T-helper 1 cell (primary cell): ENCODE measurements at places on chromosomes 1 and 21.
A peak's percentile ranks its signal among the peaks of the same experiment; 100 is the strongest.

- DNase-seq, result peak; percentile 27
Observed at GRCh38 chr1:224262373-224263054, 67.5 kb downstream of the NVL start.

DNA sequence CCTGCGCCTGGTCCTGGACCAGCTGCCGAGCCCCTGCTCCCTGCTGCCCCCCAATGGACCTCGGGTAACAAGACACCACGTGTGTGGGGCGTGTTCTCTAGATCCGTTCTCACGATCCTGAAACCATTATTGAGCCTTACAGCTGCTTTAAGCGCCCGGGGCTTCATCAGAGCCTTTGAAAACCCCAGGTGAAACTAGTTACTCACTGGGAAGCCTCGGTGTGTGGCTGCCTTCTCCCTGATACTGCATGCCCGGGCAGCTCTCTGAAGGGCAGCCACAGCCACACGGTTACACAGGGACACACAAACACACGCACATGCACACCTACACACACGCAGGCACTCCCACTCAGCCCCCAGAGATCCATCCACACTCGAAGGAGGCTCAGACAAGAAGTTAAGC is 5.3 kb downstream of the HES2 start:
- no peak for DNase-seq

DNA sequence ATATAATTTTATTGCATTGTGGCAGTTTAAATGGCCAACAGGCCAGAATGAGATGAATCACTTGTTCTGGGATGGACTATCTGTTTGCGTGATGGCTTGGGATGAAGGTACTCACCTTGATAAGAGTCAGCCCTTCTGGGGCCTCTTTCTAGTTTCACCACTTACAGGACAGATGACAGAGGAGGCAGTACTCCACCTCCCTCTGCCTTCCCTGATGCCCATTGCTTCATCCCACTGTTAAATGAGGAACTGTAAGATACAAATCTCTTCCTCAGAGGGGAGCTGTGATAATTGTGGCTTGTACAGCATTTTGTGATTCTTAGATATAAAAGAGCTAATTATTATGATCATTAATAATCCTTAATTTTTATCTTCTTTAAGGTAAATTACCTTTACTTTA is 3.7 kb upstream of the TCHH start:
- DNase-seq, result no peak

GRCh38 chr1:107953556-107953955 is 11.4 kb downstream of the VAV3 start:
- DNase-seq, result no peak

DNA sequence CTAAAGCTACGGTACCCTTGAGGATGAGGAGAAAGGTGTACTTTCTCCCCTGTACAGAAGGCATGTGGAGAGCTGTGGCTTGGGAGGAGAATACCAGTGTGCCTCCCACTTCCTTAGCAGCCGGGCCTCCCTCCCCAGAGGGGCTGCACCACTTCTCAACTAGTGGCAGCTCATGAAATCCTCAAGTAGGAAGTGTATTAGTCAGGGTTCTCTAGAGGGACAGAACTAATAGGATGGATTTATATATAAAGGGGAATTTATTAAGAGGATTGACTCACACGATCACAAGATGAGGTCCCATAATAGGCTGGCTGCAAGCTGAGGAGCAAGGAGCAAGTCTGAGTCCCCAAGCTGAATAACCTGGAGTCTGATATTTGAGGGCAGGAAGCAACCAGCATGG is 53.1 kb upstream of the PPP2R5A start:
- no peak for DNase-seq

DNA sequence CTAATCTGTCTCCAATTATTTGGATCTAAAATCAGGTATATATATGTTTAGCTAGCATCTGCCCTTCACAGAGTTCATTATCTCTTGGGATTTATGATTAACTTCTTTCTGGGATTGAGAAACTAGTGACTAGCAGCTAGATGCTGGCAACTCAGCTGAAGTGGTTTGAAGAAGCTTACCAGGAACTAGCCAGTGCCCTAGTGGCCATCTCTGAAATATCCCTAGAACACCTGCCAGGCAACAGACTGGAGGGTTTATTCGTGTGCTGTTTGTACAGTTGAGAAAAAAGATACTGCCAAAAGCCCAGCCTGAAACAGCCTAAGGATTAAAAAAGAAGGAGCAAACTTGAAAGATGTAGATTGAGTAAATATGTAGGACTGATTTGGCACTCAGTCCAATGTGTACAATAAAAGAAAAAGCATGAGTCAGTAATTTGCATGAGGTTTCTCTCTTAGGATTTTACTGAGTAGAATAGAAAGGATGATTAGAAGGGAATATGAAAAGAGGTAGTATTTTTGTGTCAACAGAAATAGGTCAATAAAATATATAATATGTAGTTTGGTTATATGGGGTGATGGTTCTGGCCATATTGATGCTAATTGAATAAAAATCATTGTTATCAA is 1144.6 kb upstream of the ADGRL2 start:
- no peak for DNase-seq

- no peak for DNase-seq
Observed at GRCh38 chr1:5890346-5891106, 101.7 kb downstream of the NPHP4 start.

GRCh38 chr21:16866851-16867250 is 646.0 kb upstream of the CXADR start:
- no peak for DNase-seq

- DNase-seq, result no peak
Observed at GRCh38 chr1:63662841-63663240, 69.6 kb downstream of the PGM1 start.
